ENCODE measurements at places on chromosomes 3 and 15.
A peak's percentile ranks its signal among the peaks of the same experiment; 100 is the strongest.

GRCh38 chr3:119628390-119628789 is 30.7 kb downstream of the PLA1A start:
- DNase-seq, result no peak

- DNase-seq, result peak; percentile 85
Measured at GRCh38 chr15:32919749-32920414, 202.1 kb downstream of the GREM1 start.

DNA sequence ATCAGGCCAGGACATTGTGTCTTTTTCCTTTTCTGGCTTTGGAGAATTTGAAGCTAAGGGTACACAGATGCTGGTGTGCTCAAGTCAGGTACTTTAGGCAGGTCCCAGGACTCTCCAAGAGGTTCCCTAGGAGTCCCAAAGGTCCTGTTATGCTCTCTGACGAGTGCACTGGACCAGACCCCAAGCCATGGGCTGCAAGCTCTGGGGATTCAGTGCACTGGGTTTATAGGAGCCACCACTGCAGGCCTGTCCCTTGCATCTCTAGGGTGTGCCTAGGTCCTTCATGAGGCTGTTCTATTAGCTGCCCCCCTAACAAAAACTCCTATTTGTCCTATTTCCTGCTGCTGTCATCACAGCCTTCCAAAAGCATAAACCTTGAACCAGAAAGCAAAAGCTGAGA is 31.9 kb upstream of the BFSP2 start:
- DNase-seq, result no peak

GRCh38 chr3:101851850-101852714 is 2.8 kb downstream of the NFKBIZ start:
- no peak for DNase-seq

DNA sequence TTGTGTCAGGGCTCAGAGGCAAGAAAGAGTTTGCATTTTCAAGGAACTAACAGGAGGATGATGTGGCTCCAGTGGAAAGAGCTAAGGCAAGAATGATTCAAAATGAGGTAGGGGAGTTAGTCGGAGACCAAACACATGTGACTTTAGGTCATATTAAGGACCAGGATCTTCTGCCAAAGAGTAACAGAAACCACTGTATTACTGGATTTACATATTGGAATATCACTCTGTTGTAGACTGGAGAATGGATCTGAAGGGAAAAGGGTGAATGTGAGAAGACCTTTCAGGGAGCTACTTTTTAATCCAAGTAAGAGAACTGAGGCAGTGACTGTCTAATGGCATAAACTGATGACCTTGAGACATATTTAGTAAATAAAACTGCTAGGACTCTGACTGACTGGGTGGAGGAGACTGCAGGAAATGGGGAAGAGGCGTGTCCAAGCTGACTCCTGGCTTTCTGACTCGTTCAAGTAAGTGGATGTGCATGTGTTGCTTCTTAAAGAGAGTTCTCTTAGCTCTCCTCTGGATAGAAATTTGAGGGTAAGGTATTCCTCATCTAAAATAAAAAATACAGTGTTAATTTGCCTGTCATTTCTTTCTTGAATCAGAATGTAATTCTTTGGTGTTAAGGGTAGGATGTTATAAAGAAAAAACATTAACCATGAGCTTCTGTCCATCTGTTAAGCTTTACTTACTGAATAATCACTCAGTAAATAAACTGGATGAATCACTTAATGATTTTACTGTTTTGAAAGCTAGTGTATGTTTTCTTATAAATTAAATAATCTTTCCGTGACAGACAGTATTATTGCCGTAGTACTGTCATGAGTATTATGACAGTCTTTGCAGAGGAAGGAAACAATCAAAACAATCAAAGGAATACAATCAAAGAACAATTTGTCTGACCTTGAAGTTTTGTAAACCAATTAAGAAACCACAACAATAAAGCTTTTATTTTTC is 58.3 kb upstream of the CFAP20DC start:
- DNase-seq, result peak; percentile 68

- no peak for DNase-seq
Measured at GRCh38 chr3:123766193-123767008, 117.7 kb downstream of the MYLK start.

- DNase-seq, result peak; percentile 59
Measured at GRCh38 chr3:15405448-15406050, 21.8 kb downstream of the METTL6 start.

DNA sequence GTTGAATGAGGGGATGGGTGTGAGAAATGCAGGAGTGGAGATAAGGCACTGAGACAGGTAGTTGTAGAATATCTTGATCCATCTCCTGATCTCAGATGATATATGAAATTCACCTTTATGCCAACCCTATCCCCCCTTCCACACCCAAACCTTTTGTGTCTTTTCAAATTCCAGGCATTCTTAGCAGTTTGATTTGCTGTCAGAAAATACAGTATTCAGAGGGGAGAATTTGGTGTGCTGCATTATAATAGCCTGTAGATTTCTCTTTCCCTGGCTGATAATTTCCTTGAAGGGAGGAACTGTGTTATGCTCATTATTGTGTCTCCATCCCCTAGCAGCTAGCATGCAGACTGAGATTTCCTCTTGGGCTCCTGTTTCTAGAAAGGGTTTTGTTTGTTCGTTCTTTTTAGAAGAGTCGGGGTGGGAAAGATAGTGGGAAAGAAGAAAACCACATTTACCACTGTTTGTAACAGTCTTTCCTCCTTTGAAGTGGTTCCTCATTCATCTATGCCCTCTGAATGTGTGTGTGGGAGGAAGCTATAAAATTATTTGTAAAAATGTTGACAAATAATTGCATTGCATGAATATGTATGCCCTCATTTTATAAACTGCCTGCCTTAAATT is 373.4 kb downstream of the DIPK2A start:
- no peak for DNase-seq

DNA sequence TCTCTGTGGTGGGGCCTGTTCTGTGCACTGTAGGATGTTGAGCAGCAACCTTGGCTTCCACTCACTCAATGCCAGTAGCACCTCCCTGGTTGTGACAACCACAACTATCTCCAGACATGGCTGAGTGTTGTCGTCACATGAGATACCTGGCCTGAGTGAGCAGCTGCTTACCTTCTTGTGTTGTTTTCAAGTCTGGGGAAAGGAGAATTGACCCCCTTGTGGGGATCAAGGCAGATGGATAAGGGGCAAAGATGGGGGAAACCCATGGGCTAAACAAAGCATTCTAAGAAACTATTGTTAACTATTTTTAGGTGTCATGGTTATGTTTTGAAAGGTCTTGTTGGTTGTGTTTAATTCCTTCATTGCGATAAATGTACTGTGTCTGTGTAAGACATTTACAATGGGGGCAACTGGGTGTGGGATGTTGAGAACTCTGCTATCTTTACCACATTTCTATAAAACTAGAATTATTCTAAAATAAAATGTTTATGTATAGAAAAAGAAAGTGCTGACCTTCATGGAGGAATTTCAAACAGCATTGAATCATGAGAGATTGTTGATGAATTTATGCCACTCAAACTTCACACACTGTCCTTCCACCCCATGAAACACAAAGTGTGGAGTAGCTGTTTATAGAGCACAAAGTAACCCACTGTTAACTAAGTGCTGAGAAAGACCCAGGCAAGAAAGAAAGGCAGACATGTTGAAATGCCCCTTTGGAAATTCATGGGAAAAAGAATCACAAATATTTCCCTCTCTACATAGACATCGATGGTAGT is 48.4 kb upstream of the SPTSSB start:
- no peak for DNase-seq

DNA sequence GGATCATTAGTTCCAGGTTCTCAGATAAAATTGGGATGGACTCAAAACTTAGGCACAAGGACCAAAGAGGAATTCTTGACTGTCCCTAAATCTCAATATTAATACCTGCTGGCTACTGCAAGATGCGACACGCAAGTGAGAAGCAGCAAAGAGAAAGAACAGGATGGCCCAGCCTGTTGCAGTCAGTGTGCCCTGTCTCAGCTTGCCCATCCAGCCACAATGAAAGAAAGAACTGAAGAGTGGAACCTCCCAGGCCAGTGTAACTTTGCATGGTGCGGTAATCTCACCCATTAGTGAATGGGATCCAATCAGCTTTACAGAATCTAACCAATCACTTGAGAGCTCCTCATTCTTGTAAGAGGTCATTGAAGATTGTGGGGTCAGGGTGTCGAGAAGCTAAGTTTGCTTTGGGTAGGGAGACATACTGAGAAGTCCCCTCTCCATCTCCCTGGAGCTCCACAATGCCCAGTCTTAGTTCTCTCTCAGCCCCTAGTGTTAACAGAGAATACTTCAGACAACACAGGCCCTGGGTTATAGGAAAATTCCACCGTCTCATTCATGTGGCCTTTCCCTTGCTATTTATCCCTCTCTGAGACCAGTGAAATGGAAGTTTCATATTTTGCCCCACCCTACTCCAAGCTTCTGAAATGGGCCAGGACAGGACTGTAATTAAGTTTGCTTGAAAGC is 3.2 kb upstream of the SLC9A9 start:
- DNase-seq, result no peak

- DNase-seq, result no peak
Measured at GRCh38 chr3:195613468-195614069, 29.8 kb upstream of the APOD start.

- peak; percentile 46 for DNase-seq
Measured at GRCh38 chr3:14784087-14784681, 34.6 kb upstream of the FGD5 start.

GRCh38 chr15:41483115-41483514 is 10.6 kb upstream of the ITPKA start:
- no peak for DNase-seq

DNA sequence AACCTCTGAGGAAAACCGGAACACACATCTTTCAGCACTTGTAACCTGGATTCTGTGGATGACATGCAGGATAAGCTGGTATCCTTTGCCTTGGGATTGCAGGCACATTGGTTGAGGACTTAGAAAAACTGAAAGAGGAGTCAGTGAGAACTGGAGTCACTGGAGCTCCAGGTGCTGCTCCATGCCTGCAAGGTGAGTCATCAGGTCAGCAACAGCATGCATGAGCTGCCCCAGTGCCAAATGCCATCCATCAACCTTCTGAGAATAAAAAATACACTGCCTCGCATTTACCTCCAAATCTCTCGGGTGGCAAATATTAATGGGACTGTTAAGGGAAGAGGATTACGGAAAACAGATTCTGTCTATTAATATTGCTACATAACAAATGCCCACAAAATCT is 729.1 kb downstream of the NTRK3 start:
- DNase-seq, result no peak

GRCh38 chr15:36330598-36330997 is 248.8 kb upstream of the CDIN1 start:
- no peak for DNase-seq

GRCh38 chr3:31606453-31606852 is 73.7 kb downstream of the STT3B start:
- peak; percentile 0 for DNase-seq

GRCh38 chr3:36362973-36363372 is 17.3 kb upstream of the STAC start:
- no peak for DNase-seq

GRCh38 chr3:10419637-10420232 is 85.7 kb downstream of the ATP2B2 start:
- no peak for DNase-seq

- no peak for DNase-seq
Measured at GRCh38 chr3:115822579-115822978, 199.3 kb downstream of the GAP43 start.

DNA sequence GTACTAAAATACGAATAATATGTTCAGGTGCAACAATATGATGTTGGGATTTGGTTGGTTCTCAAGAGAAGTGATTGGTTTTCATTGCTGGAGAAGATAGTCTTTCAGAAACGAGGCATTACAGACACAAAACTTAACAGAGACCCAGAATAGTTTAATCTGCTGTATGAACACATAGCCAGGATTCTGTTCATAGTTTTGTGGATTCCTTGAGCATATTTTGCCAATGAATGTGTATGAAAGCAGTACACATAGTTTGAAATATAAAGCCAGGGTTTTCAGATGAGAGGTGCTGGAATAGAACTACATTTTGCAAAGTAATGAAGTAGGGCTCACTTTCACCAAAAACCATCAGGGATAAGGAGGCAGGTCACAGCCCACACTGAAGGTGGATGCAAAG is 5.7 kb upstream of the MCTP2 start:
- no peak for DNase-seq

- DNase-seq, result peak; percentile 47
Measured at GRCh38 chr15:82108489-82109078, 62.8 kb upstream of the MEX3B start.

DNA sequence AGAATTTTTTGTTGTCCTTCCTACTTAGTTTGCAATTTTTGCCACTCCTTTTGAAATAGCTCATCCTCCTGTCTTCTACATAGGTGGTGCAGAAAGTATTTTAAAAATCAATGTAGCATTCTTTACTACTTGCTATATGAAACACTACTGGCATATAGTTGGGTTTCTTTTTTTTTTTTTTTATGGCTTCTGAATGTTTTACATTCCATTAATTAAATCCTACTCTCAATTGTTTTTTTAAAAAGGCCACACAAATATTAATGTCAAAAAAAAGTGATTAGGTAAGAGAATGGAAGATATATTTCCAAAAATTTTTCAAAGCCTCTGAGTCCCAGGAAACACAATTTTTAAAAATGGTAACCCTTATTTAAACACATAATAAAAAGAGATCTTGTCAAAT is 262.6 kb downstream of the MAGI1 start:
- no peak for DNase-seq

DNA sequence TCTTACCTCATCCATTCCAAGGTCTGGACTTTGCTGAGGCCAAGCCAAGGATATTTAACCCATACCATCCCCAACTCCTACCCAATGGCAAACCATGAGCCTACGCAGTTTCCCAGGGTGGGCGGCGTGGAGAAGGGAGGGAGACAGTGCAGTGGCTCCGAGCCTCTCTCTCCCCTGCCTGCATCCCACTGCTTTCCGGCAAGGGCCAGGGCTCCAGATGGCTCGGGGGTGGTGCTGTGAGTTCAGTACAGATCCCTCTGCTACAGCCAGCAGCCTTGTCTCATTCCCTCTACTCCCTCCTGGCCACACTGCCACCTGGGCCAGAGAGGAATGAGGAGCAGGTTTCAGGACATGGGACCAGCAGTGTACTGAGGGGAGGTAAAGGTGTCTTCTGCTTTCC is 44.3 kb upstream of the APEH start:
- no peak for DNase-seq

DNA sequence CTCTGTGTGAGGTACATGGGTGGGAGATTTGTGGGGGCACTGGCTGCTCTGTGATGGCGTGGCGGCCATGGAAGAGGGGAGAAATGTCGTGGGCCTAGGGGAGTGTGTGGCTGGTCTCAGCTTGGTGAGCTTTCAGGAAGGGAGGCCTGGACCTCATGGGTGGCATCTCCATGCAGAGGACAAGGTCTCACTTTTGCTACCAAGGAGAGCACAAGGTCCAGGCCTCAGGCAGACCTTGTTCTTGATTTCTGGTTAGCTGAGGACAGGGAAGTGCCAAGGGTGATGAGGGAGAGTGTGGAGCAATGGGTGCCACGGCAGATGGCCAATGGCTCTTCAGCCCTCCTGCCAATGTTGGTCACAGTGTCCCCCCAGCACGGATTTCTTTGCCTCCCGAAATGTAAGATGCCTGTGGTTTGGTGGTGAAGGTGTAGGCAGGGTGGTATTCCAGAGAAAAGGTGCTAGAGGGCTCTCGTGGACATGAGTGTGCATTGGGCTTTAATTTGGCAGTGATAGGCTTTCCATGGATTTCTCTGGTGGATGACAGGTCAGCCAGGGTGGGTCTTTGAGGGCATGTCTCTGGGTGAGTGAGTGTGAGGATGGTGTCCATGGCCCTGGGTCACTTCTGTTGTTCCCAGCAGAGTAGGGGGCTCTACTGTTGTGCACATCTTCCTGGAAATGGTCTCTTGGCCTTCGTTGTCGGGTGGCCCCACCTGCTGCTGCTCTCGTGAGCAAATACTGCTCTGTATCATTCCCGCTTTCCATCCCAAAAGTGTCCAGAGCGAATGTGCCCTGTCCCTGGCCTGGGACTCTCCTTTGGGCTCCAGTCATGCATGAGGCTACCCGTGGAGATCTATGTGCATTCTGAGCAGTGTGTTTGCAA is 108.0 kb downstream of the SNRPN start:
- DNase-seq, result no peak

All from NCI-H69 (cell line).